ENCODE measurements at places on chromosomes 6 and 20.
A peak's percentile ranks its signal among the peaks of the same experiment; 100 is the strongest.

- no peak for DNase-seq
Measured at GRCh38 chr6:87628881-87629280, 38.9 kb downstream of the ORC3 start.

- peak; percentile 22 for DNase-seq
Measured at GRCh38 chr6:46014511-46015118, 1.0 kb downstream of the CLIC5 start.

GRCh38 chr6:144219056-144219685 is 66.0 kb upstream of the UTRN start:
- peak; percentile 4 for DNase-seq

DNA sequence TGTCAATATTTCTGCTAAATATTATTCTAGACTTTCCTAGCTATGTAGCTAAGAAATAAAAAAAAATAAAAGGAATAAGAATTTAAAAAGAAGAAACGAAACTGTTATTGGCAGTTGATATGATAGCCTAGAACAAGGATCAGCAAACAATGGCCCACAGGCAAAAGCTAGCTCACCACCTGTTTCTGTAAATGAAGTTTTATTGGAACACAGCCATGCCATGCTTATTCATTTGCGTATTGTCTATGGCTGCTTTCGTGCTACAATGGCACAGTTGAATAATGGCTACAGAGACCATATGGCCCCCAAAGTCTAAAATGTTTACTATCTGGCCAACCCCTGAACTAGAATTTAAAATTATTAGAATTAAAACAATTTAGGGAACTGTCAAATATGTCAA is 952.6 kb upstream of the MAP3K7 start:
- no peak for DNase-seq

DNA sequence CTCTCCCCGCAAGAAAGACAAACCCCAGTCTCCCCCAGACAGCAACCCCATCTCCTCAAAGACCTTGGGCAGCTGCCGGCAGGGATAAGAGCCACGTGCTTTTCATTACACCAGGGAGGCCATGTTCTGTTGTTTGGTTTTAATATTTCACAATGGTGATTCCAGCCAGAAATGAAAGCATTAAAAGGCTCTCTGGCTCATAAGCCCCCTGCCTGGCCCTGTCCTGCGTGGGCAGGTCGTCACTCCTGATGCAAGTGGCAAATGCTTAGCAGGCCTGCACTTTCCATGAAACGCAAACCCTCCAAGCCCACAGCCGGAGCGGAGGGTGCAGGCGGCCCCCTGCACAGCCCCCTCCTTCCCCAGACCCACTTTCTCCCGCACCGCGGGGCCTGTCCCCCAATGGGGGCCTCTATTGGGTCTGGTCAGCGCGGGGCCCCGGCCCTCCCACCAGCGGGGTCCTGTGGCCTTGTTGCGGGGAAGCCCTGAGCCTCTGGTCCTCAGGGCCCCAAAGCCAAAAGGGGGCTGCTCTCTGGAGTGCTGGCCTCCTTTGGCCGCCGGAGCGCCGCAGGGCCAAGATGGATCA is 77.2 kb downstream of the TMEM242 start:
- no peak for DNase-seq

DNA sequence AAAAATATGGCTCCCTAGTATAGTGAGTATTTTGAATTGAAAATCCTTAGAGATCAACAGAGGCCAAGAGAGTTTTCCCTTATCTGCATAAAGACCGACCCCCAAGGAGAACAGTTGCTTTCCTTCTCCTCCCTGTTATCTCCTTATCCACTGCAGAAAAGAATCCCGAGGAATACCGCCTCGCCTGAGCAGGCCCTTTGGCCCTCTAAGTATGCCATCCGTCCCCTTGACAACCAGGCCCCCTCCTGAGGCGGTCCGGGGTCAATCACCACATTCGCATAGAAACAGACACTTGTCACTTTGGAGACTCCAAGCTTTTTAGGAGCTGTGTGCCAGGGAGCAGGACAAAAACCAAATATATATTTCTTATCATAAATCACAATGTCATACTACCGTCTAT is 15.9 kb upstream of the GGTLC1 start:
- DNase-seq: no peak

DNA sequence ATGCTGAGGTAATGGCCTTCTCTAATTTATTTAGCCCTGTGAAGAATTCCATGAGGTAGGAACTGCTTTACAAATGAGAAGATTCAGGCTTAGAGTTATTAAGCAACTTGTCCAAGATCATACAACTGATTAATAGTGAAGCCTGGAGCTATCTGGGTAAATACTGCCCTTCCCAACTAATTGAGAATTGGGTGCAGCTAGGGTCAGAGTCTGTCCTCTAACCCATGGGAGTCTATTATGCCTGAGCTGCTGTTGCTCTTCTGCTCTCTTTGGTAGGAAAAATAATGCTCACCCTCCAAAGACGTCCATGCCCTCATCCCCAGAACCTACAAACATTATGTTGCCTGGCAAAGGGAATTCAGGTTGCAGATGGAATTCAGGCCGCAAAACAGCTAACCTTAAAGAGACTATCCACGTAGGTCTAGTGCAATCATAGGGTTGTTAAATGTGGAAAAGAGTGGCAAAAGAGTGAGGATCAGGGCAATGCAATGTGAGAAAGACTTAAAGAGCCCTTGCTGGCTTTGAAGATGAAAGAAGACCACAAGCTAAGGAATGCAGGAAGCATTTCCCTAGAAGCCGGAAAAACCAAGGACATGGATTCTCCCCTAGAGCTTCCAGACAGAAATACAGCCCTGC is 90.1 kb downstream of the SPTLC3 start:
- DNase-seq: no peak

DNA sequence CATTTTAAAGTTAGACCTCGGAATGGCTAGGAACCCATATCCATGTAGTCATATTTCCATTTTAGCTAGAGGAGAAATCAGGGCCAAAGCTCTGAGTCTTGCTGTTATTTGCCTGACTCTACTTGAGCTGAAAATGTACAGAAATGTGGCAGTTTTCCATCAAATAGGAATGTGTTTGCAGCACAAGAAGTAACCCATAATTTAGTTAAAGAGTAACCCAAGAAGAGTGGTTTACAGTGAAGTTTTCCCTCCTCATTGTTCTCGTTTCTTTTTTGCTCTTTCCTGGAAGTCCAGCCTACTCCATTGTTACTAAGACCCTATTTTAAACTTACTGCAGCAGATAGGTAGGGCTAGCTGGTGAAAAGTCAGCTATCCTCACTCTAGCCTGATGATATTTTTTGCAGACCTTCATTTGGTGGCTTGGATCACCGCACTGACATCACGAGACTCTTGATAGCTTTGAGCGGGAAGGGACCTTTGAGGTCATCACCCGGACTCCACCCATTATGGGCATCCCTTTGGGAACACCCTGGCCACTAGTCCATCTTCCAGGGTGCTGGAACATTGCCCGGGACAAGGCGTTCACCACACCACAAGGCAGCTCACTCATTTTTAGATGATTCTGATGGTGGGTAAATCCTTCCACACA is 28.0 kb upstream of the ADGRF5 start:
- no peak for DNase-seq

DNA sequence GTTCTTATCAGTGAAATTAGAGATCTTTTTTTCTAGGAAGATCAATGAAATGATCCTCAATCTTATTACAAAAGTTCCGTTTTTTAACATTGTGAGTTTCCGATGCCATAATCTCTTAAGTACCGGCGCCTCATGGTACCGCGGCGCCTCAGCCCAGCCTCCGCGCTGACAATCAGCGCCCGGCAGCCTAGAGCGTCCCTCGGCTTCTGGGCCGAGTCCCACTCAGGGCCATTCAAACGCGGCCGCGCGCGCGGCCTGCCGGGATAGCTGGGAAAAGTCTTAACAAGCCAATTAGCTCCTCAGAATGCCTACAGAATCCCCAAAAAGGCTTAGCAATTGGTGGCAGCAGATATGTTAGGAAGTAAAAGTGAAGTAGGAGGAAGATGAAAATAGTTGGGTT is 204.8 kb downstream of the ADGB start:
- DNase-seq: no peak

- no peak for DNase-seq
Measured at GRCh38 chr6:11356404-11357155, 124.1 kb upstream of the NEDD9 start.

DNA sequence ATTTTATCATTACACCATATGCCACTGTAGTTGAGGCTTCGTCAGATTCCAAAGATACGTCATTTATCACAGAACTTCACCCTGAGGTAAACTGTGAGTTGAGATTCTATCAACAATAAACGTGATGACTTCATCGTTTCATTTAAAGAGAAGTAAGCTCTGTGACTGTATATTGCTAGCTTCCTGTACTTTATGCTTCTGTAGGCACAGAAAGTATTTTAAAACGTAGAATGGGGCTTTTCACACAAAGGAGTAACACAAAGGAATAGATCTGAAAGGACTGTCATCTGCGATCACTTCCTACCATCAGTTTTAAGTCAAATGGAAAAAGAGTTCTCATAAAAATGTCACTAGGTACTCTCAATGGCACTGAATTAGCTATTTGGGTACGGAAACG is 234.4 kb upstream of the MCHR2 start:
- no peak for DNase-seq

GRCh38 chr6:21098744-21099143 is 494.8 kb upstream of the SOX4 start:
- peak; percentile 33 for DNase-seq

DNA sequence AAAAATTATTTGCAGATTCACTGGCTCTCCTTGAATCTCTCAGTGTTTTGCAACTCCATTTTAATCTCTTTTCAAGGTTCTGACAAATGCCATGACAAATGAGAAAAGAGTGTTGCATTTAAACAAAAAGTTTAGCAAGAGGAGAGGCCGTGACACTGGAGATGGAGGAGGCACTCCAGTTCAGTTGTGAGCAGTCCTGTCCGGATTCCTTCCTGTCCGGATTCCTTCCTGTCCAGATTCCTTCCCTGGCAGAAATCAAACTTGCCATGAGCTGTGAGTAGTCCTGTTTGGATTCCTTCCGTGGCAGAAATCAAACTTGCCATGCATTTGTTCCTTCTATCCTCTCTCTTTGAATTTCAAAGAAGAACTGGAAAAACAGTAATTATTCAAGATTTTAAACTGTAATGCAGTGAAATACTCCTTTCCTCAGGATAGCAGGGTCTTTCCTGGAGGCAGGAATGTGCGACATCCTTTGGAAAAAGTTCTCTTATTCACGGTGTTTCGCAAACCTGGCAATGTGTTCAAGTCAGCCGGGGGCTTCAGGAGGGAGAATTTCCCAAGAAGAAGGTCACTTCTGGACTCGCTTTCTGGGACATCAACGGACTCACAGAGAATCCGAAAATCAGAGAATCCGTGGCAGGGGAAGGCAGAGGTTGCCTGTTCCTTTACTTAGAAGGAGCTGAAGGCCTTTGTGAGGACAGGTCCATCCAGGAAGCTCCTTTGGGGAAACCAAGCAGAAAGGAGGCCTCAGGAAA is 48.7 kb upstream of the DACT2 start:
- no peak for DNase-seq

- no peak for DNase-seq
Measured at GRCh38 chr20:53146201-53146891, 174.2 kb downstream of the TSHZ2 start.

DNA sequence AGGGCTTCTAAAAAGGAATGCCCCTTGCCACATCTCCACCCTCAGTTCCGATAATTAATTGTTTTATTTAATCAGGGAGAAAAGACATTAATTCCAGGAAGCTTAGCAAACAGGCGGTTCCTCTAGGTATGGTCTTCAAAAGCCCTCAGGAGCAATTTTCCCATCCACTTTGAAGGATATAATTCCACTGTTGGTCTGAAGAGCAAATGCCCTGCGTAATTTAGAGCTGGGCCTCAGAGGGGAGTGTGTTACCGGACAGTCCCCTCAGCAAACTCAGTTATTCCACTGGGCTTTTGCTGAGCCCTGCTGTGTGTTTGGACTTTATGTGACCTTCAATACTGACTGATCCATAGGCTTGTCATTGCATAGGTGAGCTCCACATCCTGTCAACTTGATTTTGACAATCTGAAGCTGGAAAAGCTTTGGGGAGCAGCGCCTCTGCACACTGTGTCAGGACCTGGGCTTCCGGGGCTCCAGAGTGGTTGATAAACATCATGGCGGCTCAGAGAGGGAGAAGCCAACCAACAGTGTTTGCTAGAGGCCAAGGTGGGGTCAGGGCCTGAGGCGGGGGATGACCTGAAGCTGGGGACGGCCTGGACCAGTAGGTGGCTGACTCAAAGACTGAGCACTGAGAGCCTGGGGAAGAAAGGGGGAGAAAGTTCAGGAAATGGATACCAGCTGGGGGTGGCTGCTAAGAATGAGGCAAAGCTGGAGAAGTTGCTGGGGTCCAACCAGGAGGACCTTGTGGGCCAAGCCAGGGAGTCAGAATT is 43.5 kb downstream of the PPP1R14C start:
- no peak for DNase-seq

- no peak for DNase-seq
Measured at GRCh38 chr6:19772891-19773290, 64.3 kb upstream of the ID4 start.

DNA sequence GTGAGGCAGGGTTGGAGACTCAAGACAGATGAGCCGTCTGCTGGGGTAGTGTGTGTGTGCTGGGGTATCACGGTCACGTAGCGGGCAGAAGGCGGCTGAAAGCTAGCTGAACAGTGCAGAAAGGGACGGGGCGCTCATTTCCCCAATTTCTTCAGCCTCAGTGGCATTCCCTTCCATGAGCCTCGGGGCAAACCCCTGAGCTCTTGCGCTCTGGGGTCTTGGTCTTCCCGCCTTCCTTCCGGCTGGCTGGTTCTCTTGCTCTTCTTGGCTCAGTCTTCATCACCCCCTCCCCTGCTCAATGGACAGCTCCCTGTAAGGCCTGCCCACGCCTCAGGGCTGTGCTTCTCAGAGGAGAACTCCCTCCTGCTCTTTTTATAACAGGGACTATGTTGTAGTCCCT is 15.5 kb upstream of the TMEM181 start:
- DNase-seq: no peak

- no peak for DNase-seq
Measured at GRCh38 chr6:150212778-150213177, 69.9 kb downstream of the PPP1R14C start.

GRCh38 chr20:50014570-50015562 is 32.1 kb downstream of the SNAI1 start:
- DNase-seq: no peak

DNA sequence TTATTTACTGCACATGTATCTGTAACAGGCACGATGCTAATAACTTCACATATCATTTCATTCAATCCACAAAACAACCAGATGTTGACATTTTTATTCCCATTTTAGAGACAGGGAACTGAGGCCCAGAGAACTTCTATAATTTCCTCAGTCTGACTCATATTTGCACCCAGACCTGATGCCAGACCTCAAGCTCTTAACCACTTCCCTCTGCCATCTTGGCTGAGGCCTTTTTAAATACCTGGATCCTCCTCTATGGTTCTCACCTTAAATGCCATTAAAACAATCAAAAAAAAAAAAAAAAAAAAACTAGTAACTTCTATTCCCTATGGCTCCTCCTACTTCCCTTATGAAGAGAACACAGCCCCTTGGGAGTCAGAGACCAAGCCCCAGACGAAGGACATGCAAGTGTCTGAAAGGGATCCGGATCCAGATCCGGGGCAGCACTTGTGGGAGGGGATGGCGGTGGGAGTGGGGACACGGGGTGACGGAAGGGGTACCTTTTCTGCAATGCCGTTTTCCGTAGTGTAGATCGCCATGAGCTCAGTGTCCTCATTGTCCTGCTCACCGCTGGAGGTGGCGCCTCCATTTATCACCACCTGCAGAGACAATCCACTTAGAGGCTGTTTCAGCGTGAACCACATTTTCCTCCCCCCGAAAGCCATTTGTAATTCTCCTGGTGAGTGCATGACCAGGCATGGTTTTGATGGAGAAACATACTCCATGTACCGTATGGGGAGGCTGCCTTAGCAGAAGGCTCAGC is 88.7 kb downstream of the SLC23A2 start:
- DNase-seq: no peak

Measured in DMS79 treated with DMSO at 0.1 percent for 48 hours (cell line).